Activated B cell treated with CpG ODN at 0.5 μM for 24 hours (primary cell): ENCODE measurements at places on chromosomes 7 and 10. TPM values are rescaled to one million over a fixed set of nuclear protein-coding genes. Genes with fewer than 3 reads are reported as not detected.

Gene HOXA1
- 0.55 and 0.61 TPM in 2 replicates for total RNA-seq

Gene GNG11
- total RNA-seq: 2.4 and 2.6 TPM in 2 replicates

Gene AKR1C8
- total RNA-seq: not detected in 2 replicates

Gene GRM8
- total RNA-seq: not detected in 2 replicates

Gene ARMS2
- not detected in 2 replicates for total RNA-seq

Gene SLC13A1
- 0.05 TPM in 1 of 2 replicates, not detected in the other for total RNA-seq

Gene FXYD4
- not detected in 2 replicates for total RNA-seq

Gene UCMA
- not detected in 2 replicates for total RNA-seq

Gene NFKB2
- total RNA-seq: 550 and 622 TPM in 2 replicates

Gene MNX1
- total RNA-seq: not detected in 2 replicates

Gene ACHE
- 0.16 and 0.34 TPM in 2 replicates for total RNA-seq

Gene FAM241B
- total RNA-seq: 1.00 and 1.8 TPM in 2 replicates

GRCh38 chr10:21076381-21076780, 179.3 kb upstream of the NEBL start:
- peaks cover 1% of the 10 kb centered on the region for H3K27me3 ChIP-seq
- no peak overlapping the region for H3K27ac ChIP-seq
- H3K36me3 ChIP-seq: no peaks in the 10 kb centered on the region
- no peak overlapping the region for H3K4me3 ChIP-seq
- H3K4me1 ChIP-seq: no peaks in the 10 kb centered on the region
- DNase-seq: no peak

DNA sequence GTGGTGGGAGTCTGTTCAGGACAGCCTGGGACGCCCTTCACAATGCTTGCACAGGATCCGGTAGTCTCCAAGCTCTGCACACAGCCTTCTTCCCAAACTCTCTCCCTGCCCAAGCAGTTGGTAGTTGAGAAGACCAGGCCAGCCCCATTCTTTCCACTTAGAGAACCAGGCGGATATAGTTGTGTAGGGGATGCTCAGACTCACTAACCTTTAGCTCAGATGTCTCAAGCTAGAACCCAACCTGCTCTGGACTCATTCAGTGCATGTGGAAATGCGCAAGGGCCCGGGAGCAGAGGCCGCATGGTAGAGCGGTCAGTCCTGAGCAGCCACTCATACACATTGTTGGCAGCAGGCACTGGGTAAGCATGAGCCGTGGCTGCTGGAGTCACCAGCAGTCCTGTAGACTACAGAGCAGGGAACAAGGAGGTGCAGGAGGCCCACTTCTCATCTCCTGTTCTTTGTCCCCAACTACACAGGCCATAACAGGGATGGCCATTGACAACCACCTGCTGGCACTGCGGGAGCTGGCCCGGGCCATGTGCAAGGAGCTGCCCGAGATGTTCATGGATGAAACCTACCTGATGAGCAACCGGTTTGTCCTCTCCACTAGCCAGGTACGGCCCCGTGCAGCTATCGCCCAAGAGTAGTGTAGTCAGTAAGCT, 17.2 kb upstream of the C10orf53 start:
- no peaks in the 10 kb centered on the region for H3K36me3 ChIP-seq
- H3K4me1 ChIP-seq: no peaks in the 10 kb centered on the region
- peaks cover 4% of the 10 kb centered on the region for H3K27me3 ChIP-seq
- DNase-seq: no peak
- H3K27ac ChIP-seq: no peak overlapping the region

- H3K36me3 ChIP-seq: no peaks in the 10 kb centered on the region
- peak; percentile 12 for DNase-seq
- peaks cover 17% of the 10 kb centered on the region for H3K4me1 ChIP-seq
- no peak overlapping the region for H3K27ac ChIP-seq
- H3K27me3 ChIP-seq: no peaks in the 10 kb centered on the region
Observed at GRCh38 chr10:79387974-79388850, 40.9 kb downstream of the PPIF start.

DNA sequence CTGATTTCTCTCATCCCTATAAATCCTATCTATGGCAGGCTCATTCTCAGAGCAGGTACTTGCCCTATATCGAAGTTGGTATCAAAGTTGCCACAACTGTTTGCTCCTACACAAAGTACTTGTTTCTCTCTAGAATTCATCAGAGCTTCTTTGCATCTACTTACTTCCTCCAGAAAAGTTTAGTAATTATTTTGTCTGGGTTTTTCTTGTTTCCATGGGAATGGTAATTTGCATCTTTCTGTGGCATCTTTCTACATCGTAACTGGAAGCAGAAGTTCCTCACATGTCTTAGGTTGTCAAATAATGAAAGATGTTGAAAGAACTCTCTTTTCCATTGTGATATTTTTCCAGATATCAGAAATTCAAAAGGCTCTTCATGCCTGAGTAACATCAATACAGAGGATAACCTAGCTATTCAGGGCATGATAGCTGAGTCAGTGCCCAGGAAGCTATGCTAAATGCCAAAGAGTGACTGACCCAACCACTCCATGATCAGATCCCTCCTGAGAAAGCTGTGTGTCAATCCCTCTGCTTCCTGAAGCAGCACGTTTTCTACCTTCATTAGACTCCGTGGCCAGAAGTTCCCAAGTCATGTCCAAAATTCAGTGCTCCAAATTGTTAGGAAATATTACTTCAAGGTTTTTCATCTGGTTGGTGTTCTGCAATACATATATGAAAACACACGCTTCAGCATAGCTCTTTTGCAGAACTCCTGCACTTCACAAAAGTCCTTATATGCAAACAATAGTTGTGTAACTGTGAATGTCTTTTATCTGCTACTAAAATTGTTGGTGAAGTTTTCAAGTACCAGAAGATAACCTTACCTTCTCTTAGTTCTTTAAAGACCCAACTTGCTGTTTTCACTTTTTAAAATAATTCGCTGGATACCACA, 216.5 kb downstream of the VTI1A start:
- peaks cover 33% of the 10 kb centered on the region for H3K36me3 ChIP-seq

DNA sequence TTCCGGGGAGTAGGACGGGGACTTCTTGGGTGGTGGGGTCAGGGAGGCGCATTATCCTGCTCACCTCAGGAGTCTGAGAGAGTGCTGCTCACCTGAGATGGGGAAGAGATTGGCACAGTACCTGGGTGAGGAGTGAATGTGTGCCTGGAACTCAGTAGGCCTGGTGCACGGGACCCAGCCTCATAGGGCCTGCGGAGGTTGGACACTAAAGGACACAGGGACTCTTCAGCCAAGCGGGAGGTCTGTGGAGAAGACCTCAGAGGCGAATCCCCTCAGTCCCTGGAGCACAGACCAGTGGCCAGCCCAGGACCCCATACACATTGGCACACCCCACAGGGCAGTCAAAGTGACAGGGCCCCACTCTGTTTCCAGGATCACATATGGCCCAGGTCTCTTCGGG, 73.2 kb downstream of the OAT start:
- H3K4me3 ChIP-seq: no peak overlapping the region
- no peaks in the 10 kb centered on the region for H3K36me3 ChIP-seq
- no peaks in the 10 kb centered on the region for H3K27me3 ChIP-seq
- DNase-seq: no peak
- H3K4me1 ChIP-seq: peaks cover 16% of the 10 kb centered on the region

GRCh38 chr7:128815289-128815942, 14.8 kb upstream of the FLNC start:
- no peak for DNase-seq
- H3K4me1 ChIP-seq: no peaks in the 10 kb centered on the region

DNA sequence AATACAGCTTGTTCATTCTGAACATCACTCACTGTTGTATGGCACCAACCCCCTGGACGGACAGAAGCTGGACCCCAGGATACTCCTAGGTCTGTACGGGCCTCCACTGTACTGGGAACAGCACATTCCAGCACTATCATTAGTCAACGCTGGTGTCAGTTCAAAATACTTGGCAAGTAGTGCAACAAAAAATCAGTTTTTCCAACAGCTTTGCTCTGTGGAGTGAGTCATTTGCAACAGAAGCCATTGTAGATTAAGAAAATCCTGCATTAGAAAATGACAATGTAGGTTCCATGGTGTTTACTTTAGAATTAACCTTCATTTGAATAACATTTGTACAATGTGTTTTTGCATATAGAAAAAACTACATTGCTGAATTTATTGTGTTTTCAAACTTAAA, 266.6 kb downstream of the HDAC9 start:
- H3K27ac ChIP-seq: no peak overlapping the region
- DNase-seq: no peak
- H3K4me1 ChIP-seq: no peaks in the 10 kb centered on the region
- H3K27me3 ChIP-seq: no peaks in the 10 kb centered on the region
- H3K4me3 ChIP-seq: no peak overlapping the region
- H3K36me3 ChIP-seq: peaks cover 2% of the 10 kb centered on the region

DNA sequence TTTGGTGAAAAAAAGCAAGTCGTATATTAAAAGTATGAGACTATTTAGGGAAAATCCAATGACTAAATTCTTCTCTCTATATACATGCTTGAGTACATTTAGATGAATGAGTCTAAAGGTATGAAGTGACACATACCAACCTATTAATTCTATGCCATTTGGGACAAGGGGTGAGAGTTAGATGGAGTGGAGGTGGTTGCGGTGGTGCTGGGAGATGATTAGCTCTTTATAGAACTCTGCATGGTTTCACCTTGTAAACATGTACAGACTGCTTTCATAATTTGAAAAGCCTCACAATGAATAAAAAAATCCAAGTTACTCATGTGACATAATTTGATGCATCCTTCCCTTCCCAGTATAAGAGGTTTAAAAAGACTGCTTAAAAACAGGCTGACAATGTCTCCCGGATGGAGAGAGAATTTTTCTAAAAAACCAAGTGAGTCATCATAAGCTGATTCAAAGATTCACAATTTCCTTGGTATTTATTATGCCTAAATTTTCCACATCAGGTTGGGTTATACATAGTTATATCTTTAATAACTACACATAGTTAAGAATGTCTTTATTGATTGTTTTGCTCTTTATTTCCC, 572.8 kb downstream of the REEP3 start:
- DNase-seq: no peak
- H3K36me3 ChIP-seq: no peaks in the 10 kb centered on the region
- H3K27me3 ChIP-seq: no peaks in the 10 kb centered on the region

- H3K36me3 ChIP-seq: no peaks in the 10 kb centered on the region
- no peak for DNase-seq
- H3K4me1 ChIP-seq: no peaks in the 10 kb centered on the region
- no peak overlapping the region for H3K27ac ChIP-seq
- H3K4me3 ChIP-seq: no peak overlapping the region
Observed at GRCh38 chr7:52257890-52258289, 777.5 kb upstream of the POM121L12 start.

- no peaks in the 10 kb centered on the region for H3K4me1 ChIP-seq
- no peak overlapping the region for H3K4me3 ChIP-seq
- peaks cover 2% of the 10 kb centered on the region for H3K27me3 ChIP-seq
- DNase-seq: no peak
Observed at GRCh38 chr7:118003476-118003875, 130.2 kb upstream of the CTTNBP2 start.

DNA sequence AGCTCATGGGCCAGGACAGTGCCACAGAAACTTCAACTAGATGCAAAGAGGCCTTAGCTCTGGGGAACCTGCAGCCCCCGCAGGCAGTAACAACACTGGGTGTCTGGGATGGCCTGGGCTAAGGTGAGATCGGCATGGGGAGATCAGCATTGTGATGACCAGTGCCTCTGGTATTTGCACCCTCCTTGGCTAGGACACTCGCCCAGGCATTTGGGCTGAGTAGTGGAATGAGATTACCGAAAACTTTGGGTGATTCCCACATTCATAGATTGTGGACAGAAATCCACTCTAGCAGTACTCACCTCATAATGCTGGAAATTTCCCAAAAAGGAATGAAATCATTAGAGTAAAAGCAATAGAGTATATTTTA, 70.6 kb upstream of the ZMIZ2 start:
- H3K27ac ChIP-seq: no peak overlapping the region
- peaks cover 81% of the 10 kb centered on the region for H3K36me3 ChIP-seq
- DNase-seq: no peak

DNA sequence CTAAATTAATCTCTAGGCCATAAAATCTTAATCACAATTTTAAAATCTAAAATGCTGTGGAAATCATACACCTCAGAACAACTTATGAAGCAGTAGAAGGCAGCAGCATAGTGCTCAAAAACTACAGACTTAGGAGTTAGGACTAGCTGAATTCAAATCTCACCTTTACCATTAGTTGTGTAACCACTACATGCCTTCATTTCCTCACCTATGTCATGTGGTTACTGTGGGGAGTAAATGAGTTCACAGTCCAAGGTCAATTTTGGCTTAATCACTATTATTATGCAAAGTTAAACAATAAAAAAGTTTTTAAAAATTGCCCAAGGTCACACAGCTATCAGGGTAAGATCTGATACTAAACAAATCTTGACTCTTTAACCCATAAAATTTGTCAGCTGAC, 37.0 kb downstream of the SNX13 start:
- no peak overlapping the region for H3K27ac ChIP-seq
- DNase-seq: no peak
- peaks cover 8% of the 10 kb centered on the region for H3K4me1 ChIP-seq
- no peak overlapping the region for H3K4me3 ChIP-seq

GRCh38 chr7:153948060-153948459, 104.1 kb upstream of the DPP6 start:
- no peaks in the 10 kb centered on the region for H3K36me3 ChIP-seq
- H3K4me1 ChIP-seq: no peaks in the 10 kb centered on the region
- no peaks in the 10 kb centered on the region for H3K27me3 ChIP-seq
- no peak overlapping the region for H3K27ac ChIP-seq
- no peak for DNase-seq

- no peak for DNase-seq
- H3K4me3 ChIP-seq: no peak overlapping the region
- H3K27ac ChIP-seq: no peak overlapping the region
- no peaks in the 10 kb centered on the region for H3K4me1 ChIP-seq
Observed at GRCh38 chr7:103915680-103916357, 73.6 kb downstream of the RELN start.

DNA sequence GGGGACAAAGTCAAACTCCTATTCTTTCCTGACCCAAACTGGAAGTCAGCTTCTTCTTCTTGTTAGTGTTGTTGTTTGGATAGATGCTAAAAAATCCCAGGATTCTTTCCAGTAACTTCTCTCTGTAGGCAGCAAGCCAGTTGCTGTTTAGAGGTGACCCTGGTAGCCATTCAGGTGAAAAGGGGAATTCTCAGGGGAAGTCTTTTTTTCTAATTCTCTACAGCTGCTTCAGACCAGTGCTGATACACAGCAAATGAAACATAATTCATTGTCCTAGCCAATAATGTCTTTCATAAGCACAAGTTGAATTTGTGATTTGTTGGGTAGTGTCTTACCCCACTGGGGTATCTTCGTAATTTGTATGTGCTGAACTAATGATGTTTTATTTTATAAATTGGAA, 357.3 kb downstream of the BBS9 start:
- H3K27me3 ChIP-seq: no peaks in the 10 kb centered on the region
- H3K4me3 ChIP-seq: no peak overlapping the region
- H3K27ac ChIP-seq: no peak overlapping the region
- DNase-seq: no peak

GRCh38 chr7:147658392-147658967, 932.1 kb upstream of the C7orf33 start:
- H3K4me3 ChIP-seq: no peak overlapping the region

GRCh38 chr10:5609952-5610616, 56.3 kb downstream of the ASB13 start:
- H3K4me3 ChIP-seq: no peak overlapping the region
- no peak for DNase-seq
- H3K27ac ChIP-seq: no peak overlapping the region
- H3K4me1 ChIP-seq: no peaks in the 10 kb centered on the region
- no peaks in the 10 kb centered on the region for H3K36me3 ChIP-seq
